Stimulated activated CD4-positive, alpha-beta T cell treated with anti-CD3 and anti-CD28 coated beads, Interleukin-4, amount 100 ng/mL, for 48 hours (primary cell): ENCODE measurements at places on chromosomes 13 and 19.

DNA sequence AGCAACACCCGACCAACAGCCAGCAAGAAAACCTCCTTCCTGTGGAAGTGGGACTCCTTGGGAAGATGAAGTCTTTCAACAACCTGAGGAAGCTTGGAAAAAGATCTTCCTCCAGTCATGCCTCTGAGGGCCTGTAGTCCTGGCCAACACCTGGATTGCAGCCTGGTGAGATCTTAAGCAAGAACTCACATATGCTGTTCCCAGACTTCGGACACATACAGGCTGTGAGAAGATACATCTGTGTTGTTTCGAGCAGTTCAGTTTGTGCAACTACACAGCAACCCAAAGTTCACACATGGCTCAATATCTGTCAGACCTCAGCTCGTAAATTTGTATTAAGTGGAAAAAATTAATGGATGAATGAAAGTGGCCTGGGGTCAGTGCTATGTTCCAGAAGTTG, 65.1 kb upstream of the UBAC2 start:
- no peak for DNase-seq

GRCh38 chr13:110103026-110103425, 203.9 kb downstream of the COL4A1 start:
- DNase-seq: no peak

DNA sequence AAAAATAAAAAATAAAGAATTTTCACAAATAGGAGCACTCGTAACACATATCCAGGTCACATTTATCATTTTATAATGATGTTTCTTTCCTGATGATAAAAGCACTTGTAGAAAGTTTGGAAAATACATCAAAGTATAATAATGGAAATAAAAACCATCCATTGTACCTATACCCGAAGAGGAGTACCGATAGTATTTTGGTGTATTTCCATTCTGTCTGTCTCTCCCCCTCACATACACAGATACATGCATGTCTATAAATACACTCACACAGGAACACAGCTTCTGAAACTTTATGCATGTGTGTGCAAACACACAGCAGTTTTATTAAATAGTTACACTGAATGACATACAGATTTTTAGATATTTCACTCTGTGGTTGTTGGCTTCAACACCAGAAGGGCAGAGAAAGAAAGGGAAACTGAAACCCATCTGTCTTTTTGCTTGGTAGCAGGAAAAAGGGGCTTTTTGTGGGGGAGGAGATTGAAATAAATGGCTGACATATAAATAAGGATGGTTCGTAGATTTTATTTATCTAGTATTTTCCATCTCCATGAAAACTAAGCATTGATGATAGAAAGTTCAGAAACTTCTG, 114.8 kb downstream of the LRCH1 start:
- no peak for DNase-seq

GRCh38 chr13:37429976-37430375, 168.6 kb downstream of the POSTN start:
- no peak for DNase-seq

GRCh38 chr13:109707044-109707741, 79.2 kb downstream of the IRS2 start:
- DNase-seq: no peak

- DNase-seq: no peak
These were observed 81.1 kb downstream of the CHST8 start for GRCh38 chr19:33702606-33703437.

GRCh38 chr19:48587387-48587786, 19.2 kb upstream of the SPACA4 start:
- DNase-seq: no peak
